ENCODE measurements at places on chromosomes 12 and 14.

GRCh38 chr14:68653108-68653507 lies 139.8 kb downstream of the ZFP36L1 start:
- DNase-seq = no peak

GRCh38 chr12:68185598-68185997 lies 26.1 kb upstream of the IFNG start:
- DNase-seq = no peak

DNA sequence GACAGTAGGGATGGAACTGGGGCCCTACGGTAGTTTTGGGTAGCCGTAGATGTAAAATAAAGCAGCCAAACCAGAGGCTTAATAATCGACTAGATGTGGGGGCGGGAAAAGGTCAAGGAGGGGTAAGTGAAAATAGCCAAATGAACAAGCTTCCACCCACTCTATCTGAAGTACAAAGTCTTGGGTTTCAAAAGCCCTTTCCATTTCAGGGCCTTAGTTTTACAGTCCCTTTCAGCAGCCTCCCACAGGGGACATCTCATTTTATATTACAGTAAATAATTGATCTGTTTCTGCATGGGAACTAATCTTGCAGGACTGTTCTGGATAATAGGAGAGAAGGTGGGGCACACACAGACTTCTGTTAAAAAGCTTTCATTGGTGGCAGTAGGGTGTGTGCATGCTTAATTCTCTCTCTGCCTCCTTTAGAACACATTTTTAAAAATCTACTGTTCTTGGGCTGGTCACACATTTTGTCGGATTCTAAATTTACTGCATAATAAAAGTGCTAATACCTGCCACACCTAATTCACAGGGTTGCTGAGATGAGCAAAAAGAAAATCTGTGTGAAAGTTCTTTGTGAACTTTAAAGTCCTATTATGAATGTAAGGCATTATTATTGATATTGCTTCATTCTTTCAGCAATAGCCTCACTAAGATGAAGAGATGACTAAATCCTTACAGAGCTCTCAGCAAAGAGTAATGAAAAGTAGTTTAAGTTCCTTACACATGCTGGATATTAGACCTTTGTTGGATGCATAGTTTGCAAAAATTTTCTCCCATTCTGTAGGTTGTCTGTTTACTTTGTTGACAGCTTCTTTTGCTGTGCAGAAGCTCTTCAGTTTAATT lies 104.6 kb downstream of the ITPR2 start:
- DNase-seq = no peak

GRCh38 chr14:52700701-52701172 lies 5.4 kb upstream of the ERO1A start:
- DNase-seq = no peak

DNA sequence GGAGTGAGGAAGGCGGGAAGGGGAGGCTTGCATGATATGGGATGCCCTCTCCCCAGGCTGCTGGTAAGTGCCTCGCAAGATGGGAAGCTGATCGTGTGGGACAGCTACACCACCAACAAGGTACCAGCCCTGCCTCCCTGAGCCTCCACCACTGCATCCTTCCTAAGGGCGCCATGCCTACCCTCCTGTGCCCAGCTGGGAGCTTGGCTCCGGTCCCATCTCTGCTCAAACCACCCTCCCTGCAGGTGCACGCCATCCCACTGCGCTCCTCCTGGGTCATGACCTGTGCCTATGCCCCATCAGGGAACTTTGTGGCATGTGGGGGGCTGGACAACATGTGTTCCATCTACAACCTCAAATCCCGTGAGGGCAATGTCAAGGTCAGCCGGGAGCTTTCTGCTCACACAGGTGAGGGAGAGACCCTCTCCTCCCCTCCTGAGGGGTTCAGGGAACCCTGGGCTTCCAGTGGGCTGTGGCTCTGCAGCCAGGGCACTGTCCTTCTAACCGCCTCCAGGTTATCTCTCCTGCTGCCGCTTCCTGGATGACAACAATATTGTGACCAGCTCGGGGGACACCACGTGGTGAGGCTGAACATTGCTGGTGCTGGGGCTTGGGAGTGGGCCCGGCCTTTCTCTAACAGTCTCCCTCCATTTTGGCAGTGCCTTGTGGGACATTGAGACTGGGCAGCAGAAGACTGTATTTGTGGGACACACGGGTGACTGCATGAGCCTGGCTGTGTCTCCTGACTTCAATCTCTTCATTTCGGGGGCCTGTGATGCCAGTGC lies 2.6 kb downstream of the GNB3 start:
- DNase-seq = no peak

DNA sequence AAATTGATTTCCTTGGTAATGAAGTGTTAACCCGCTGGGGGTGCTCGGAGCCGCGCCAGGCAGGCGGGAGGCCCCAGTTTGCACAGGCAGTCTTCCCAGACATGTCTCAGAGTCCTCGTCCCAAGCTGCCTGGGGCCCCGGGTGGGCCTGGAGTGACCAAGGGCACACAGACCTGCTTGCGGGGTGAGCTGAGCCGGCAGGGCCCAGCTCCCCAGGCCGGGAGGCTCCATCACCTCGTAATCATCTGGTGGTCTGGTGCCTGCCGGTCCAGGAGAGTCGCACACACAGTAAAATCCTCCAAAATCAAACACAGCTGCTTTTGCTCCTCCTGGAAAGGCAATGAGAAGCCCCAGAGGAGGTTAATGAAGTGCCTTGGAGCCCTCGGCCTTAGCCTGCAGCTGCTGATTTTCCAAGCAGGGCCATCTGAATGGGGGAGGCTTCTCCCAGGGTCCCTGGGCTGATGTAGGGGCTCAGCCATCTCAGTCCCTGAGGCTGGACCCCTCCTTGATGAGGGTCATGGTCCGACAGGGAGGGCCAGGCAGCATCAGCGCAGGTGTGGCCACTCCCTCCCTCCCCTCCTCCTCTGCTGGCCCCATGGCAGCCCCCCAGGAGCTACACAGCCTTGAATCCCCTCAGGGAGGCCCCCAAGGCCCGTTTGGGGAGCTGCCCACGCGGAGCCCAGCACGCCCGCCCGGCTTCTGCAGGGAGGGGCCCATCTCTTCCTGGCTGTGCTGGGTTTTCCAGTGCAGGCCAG lies 39.4 kb upstream of the FBRSL1 start:
- no peak for DNase-seq

DNA sequence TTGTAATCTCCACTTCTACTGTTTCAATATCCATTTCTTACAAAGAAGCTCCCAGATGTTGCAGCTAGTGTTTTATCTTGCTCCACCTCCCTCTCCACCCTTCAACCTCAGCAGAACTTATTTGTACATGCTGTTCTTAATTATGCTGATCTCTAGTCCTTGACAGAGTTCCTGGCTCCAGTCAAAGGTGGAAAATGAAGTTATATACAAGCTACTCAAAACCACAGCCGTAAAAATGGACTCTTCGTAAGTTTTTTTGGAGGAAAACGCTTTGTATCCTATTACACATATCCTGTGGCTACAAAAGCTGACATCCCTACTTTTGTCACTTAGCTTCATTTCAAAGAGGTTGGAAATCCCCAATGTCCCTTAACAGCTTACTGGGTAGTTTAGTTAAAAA lies 1.3 kb downstream of the CLEC1A start:
- DNase-seq = no peak

DNA sequence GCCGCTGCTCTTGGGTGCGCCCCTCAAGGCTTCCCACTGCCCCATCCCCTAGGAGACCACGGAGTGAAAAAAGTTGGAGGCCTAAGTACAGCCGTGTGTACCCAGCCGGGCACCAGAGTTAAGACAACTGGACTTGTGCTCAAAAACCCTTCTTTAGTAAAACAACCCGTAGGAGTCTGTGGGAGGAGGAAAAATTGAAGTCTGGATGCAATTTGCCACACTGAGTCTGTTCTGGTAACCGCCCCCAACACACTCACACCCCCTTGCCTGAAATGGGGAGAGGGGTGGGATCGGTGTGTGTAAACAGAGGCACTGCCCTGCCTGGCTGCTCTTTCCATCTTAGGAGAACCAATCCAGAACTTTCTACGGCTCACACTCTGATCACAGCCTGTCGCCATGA lies 41.7 kb downstream of the DPF3 start:
- no peak for DNase-seq

DNA sequence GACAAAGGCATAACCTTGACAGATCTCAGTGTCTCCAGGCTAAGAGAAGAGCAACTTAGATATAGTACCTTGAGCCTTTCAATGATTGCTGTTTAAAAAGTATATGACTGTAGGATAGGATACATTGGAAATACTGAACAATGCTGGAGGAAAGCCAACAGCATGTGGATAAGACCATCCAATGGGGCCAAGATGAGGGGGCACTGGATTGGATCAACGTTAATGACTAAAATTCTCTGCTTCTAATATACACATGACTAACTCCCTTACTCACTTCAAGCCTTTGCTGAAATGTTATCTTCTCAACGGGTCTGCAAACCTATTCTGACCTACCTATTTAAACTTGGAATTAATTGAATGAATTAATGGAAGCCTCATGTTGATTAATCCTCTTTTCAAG lies 354.9 kb downstream of the RAD51B start:
- no peak for DNase-seq

GRCh38 chr12:23952071-23952470 lies 2.6 kb upstream of the SOX5 start:
- DNase-seq = no peak

GRCh38 chr12:106585521-106586277 lies 2.9 kb downstream of the RFX4 start:
- DNase-seq = no peak

DNA sequence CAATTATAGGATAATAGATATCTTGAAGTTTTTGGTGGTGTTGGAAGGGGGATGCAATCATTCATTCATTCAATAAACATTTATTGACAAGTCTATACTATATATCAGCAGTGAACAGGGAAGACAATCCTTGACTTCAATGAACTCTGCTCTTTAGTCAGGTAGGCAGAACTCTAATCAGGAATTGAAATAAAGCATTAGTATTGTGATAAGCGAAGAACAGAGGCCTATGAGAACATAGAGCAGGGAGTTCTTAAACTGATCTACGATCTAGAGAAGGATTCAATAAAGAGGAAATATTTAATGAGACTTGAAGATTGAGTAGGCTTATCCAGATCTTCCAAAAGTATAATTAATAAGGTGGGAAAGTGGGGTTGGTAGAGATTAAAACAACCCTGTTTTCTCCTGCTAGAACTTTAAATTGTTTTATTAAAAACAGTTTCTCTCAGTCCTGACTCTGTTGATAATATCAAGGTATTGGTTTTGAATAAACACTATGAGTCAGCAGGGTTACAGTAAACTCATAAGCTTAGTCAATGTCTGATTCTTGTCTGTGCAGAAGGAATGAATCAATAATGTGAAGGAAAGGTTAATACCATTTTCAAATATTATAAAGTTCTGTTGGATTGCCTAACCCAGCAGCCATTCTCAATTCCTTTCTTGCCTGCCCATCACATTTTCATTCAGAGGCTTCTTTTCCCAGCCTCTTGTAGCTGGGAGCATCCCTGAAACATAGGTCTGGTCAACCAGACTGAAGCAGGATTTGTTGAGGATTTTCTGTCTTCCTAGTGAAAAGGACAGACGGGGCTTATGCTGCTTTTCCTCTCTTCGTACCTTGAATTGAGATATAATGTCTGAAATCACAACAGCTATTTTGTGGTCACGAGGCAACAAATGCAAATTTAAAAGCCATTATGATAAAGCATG lies 38.9 kb upstream of the KTN1 start:
- no peak for DNase-seq

DNA sequence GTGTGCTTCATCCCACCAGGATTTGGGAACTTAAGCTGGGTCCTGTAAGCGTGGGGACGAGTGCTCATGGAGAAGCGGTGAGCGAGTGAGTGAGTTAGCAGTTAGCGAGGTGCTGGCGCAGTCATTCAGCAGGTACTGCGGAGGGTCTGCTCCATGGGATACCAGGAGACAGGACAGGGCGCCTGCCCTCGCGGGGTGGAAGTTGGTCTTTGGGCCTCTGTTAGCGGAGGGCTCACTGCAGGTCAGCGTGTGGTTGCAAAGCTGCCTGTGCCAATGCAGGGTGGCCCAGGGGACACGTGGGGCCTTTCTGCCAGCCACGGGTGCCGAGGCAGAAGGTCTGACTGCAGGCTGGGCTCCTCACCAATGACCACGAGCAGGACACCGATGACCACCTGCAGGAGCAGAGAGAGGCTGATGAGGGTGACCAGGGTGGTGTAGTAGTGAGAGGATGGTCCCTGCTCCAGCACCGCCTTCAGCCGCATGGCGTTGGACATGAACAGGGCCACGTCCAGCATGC lies 97.6 kb downstream of the NINJ2 start:
- DNase-seq = no peak

DNA sequence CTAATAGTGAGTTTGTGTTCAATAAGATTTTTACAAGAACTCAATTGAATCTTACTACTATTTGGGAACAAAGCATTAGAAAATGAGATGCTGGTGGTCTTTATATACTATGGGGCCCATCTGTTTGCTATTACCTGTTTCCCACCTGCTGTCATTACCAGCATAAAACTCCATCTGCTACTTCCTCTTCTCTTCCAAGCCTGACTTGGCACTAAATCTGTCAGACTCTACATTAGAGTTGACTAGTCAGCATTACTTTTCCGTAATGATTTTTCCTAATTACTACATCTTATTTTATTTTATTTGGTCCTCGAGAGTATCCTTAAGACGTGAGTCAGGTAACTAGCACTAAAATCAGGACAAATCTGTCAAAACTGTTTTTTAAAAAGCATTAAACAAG lies 68.1 kb upstream of the KRR1 start:
- no peak for DNase-seq

DNA sequence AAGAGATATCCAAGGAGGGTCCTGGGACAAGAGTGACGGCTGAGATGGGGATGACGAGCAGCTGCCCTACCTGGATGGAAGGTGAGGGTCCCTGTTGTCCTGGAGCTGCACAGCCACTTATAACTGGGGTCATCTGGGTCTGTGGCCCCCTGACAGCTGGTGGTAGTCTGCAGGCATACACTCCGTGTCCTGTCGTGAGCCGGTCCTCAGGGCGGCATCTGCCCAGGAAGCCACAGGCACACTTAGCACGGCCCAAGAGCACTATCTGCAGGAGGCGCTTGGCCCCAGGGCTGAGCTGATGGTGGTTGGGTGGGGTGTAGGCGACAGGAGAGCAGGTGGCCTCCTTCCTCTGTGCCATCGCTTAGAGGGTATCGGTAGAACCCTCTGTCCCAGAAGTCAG lies 248.1 kb downstream of the CACNA1C start:
- DNase-seq = no peak

DNA sequence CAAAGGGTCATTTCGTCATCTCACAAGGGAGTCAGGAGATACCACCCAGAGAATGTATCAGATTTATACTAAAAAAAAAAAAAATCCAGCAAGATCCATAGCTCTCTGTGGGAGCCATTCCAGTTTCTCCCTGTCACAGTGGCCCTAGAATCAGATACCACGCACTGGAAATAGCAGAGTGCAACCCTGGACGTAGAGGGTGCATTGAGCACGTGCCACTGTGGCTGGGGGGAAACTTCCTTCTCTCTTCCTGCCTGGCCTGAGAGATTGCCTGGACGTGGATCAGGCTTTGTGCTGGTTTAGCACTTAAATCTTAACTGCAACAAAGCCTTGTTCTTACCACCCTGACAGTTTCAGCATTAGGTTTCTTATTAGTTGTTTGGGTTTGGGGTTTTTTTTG lies 124.3 kb downstream of the FBXL14 start:
- DNase-seq = no peak

GRCh38 chr14:59199205-59199604 lies 10.7 kb downstream of the DAAM1 start:
- DNase-seq = no peak
